Right lung (tissue), 10 donors: ENCODE measurements at places on chromosomes 1 and 21. TPM values are rescaled to one million over a fixed set of nuclear protein-coding genes. Genes with fewer than 3 reads are reported as not detected.

DNA sequence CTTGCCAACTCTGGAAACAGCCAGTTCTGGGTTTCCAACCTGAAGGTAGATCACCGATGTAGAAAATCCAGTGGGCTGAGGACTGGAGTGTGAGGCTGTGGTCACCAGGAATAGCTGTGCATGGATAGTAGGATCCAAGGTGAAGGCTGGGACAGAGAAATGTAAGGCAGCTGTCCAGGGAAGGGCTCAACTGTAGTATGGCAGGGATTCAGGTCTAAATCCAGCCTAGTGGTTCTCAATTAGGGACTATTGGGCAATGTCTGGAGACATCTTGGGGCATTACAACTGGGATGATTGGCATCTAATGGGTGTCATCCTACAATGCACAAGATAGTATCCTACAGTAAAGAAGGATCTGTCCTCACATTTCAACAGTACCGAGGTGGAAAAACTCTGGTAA is 67.7 kb upstream of the RUNX1 start:
- DNase-seq = no peak

DNA sequence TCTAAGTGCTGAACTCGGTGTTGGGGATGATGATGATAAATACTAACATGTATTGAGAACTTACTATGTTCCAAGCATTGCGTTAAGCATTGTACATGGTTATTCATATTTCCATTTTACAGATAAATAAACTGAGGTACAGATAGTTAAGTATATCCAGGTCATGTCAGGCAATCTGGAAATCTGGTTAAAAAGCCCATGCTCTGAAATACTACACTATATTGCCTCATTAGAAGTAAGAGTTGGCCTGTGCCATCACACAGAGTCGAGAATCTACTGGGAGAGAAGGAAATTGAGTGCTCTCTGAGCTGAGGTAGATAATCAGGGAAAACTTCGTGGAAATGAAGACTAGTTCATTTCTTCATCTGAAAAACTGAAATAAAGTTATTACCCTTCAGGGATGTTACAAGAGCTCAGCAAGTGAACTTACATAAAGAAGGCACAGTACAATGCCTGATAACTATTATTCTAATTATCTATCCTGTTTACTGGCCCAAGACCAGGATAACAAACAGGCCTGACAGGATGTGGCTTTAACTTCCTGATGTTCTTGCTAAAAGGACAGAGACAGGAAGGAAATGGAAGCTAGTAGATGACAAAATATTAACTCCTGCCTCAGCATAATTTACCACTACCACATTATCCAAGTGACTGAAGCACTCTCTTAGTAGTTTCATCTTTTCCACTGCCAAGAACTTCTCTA is 85.6 kb downstream of the EPS15 start:
- no peak for DNase-seq

GRCh38 chr1:30697571-30698376 is 25.6 kb downstream of the MATN1 start:
- DNase-seq = no peak

- no peak for DNase-seq
Measured at GRCh38 chr1:164333387-164333786, 225.6 kb upstream of the PBX1 start.

- DNase-seq = no peak
Measured at GRCh38 chr1:248807067-248807737, 18.5 kb downstream of the SH3BP5L start.

- DNase-seq = no peak
Measured at GRCh38 chr1:218711001-218711400, 365.9 kb downstream of the TGFB2 start.

GRCh38 chr1:245566952-245567351 is 412.2 kb downstream of the KIF26B start:
- DNase-seq = peak; percentile 42

- no peak for DNase-seq
Measured at GRCh38 chr1:101178688-101179491, 57.9 kb upstream of the S1PR1 start.

DNA sequence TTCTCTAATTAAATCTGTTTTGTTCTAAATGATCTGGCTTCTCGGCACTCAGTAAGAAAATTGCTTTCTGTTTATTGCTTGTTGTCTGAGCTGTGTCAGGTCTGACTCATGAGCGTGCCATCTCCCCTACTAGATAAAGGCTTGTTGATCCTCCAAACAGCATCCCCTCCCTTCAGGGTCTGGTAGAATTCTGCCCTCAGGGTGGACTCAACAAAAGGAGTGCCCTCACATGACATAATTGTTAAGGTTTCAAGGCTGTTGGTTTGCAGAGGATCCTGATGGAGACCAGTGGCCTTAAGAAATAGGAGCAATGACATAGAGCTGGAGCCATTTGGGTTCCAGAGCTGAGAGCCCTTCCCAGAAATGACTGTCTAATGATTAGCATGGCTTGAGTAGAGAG is 36.0 kb upstream of the ATP2B4 start:
- no peak for DNase-seq

- no peak for DNase-seq
Measured at GRCh38 chr1:147201276-147201675, 23.9 kb downstream of the FMO5 start.

GRCh38 chr1:155971910-155972809 is 6.2 kb downstream of the ARHGEF2 start:
- DNase-seq = no peak

DNA sequence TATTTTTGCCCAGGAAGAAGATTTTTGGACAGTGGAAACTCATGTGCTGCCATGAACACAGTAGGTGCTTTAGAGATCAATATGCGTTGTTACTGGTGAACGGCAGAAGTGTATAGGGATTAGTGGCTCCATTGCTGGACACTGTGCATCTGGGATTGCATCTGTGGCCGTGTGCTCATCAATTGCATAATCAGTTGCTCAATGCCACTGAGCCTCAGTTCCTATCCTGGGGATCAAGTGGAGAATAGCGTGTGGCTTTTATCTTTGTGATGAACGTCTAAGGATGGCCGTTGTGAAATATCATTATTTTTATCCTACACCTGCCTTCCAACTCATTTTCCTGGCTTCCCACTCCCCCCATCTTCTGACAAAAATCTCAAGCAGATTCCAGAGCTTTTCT is 5.4 kb downstream of the TNN start:
- no peak for DNase-seq

DNA sequence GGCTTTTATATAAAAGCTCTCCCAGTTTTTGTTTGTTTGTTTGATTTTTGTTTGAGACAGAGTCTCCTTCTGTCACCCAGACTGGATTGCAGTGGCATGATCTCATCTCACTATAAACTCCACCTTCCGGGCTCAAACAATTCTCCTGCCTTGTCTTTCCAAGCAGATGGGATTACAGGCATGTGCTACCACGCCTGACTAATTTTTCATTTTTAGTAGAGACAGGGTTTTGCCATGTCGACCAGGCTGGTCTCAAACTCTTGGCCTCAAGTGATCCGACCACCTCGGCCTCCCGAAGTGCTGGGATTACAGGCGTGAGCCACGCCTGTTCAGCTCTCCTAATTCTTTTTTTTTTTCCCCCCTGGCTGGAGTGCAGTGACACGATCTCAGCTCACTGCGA is 4.4 kb downstream of the PCAT6 start:
- no peak for DNase-seq

DNA sequence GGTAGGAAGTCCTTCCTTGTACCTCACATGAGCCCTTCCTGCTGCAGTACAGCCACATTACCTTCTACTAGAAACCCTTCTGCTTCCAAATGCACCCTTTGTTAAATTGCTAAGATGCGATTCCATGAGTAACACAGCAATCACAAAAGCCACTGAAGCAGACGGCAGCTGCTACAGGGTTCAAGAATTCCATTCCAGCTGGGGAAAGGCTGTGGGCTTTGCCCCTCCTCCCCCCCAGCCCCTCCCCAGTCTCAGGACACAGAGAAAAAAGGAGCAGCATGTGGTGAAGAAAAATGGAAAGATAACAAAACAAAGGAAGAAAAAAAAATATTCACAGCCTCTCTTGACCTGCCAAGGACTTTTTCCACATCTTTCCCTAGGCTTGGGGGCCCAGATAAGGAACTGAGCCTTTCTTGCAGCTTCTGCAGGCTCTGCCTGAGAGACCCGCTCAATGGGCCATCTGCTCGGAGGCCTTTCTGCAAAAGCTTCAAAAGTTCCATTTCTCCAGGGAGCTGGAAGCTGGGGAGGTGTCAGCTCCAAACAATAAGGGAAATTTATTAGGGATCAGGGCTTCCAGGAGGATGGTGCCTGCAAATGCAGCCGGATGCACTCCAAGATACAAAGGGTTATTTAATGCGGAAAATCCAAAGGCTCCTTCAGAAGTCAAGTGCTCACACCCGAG is 72.1 kb downstream of the SYT2 start:
- DNase-seq = no peak

GRCh38 chr1:56644064-56644918 is 823 bp upstream of the PRKAA2 start:
- DNase-seq = peak; percentile 20

DNA sequence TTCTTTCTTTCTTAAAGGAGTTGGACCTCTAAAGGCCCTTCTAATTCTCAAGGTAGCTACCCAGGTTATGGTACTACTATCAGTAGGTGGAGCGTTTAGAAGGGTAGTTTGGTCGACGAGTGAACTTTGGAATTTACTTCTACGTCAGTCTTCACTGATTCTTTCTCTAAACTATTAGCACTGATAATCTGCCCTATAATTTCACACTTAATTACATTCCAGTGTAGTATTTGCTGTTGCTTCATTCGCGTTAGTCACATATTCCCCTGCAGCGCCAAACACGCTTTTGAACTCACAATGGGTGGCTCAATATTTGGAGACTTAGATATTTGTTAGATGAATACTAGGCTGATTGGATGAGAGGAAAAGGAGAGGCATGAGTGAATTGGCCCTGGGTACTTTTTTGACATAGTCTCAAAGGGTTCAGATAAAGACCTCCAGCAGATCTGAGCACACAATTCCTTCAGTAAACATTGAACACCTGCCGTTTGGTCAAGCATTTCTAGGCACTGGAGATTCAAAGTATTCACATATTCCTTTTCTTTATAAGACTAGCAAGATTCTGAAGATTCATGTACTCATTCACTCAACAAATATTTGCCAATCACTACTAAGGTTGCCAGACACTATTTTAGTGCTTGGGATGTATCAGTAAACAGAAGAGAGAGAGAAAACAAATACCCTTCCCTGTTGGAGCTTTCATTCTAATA is 929 bp upstream of the FOXJ3 start:
- peak; percentile 51 for DNase-seq

- no peak for DNase-seq
Measured at GRCh38 chr1:55313903-55314302, 98.7 kb upstream of the USP24 start.

DNA sequence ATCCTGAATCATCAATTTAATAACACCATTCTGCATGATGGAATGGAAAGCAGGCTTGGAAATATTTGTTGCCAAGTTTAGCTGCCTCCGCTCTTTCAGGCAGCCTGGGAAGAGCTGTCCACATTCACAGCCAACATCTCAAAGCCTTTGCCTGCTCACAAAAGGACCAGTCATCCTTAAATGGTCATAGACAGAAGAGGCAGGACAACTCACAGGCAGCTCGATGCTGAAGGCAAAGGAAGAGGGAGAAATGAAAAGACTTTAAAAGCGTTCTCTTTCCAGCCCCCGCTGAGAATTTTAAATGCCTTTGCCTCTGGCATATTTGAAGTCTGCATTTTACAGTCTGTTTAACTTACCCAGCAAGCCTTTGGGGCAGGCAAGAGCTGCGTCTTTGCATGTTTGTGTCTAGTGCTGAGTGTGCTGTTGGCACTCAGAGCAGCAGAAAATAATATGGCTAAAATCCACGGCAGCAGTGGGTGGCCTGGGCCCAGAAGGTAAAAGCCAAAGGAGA is 68.9 kb downstream of the NMNAT2 start:
- DNase-seq = peak; percentile 31

DNA sequence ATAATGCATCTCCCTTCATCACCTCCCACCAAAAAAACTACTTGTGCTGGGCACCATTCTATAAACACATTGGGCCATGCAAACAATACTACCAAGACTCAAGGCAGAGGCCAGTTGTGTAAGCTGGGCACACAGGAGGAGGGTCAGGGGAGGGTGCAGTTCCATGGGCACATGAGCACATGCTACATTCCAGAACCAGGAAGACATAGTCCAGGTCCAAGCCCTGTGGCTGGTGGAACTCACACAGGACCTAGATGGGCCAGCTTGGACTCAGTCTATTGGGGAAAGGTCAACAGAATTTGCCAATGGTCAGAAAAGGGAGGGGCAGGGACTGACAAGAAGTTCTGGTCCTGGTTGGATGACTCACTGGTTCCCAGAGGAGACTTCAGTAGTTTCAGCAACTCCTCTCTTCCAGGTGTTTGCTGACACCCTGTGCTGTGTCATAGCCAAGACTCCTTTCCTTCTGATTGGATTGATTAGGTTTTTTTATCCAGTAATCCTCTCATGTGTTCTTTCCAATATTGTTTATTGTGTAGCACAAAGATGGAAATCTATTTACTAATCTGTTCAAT is 249.7 kb downstream of the C1orf94 start:
- no peak for DNase-seq

DNA sequence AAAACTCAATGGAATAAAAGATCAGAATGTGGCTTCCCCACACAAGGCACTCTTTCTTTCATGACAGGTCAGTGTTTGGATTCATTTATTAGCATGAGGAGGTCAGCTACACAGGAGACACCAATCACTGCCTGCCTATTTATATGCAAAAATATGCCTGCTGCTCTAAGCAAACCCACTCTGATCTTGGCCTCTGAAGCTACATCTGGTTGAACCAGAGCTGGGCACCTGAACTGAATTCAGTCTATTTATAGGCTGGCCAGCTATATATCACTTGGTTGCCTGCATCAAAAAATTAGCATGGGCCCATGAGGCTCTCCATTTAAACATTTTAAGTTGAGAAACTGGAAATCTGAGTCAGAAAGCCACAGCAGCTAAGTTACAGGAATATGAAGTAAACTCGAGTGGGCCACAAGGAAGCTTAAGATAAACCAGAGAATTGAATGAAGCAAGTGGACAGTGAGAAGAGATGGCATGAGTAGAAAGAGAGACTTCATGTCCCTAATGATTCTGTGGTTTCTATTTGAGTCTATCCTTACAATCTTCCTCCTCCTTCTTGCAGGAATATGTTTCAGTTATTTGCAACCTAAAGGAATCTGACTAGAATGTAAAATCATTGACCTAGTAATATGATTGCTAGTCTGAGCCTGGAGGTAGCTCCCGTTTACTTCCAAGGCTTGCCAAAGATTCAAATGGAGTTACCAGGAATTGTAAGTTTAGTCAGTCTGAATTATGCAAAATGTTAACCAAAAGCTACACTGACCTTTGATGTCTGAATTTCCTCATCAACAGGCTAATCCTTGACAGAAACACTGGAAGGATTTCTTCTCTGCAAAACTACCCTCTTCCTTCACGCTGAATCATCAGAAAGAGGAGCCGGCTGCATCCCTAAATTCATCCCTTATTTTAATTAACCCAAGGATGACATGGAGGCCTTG is 17.7 kb downstream of the DDAH1 start:
- DNase-seq = no peak

Gene CLDN14
- not detected for polyA plus RNA-seq

Gene FAM110D
- polyA plus RNA-seq = 1.5 TPM

Gene GNG4
- polyA plus RNA-seq = 2.8 TPM

Gene EIF2D
- polyA plus RNA-seq = 92.1 TPM

Gene FOXD2
- polyA plus RNA-seq = 0.31 TPM

Gene RGS1
- polyA plus RNA-seq = 0.89 TPM

Gene CA14
- polyA plus RNA-seq = 5.6 TPM

Gene LGR6
- polyA plus RNA-seq = 0.61 TPM

Gene DNAJC28
- 3.4 TPM for polyA plus RNA-seq

Gene FCRL5
- 0.07 TPM for polyA plus RNA-seq

Gene ASH1L
- polyA plus RNA-seq = 45.7 TPM

Gene AGO4
- 30.9 TPM for polyA plus RNA-seq

Gene GIPC2
- polyA plus RNA-seq = 0.80 TPM

Gene KRTAP26-1
- polyA plus RNA-seq = not detected

Gene L1TD1
- 5.2 TPM for polyA plus RNA-seq

Gene FAM3B
- 8.6 TPM for polyA plus RNA-seq

Gene RGSL1
- not detected for polyA plus RNA-seq

Gene S100A2
- polyA plus RNA-seq = 1.8 TPM

Gene CNR2
- 0.15 TPM for polyA plus RNA-seq

Gene RSRP1
- 166 TPM for polyA plus RNA-seq
